ENCODE measurements at places on chromosomes 16 and 17. TPM values are rescaled to one million over a fixed set of nuclear protein-coding genes. Genes with fewer than 3 reads are reported as not detected.
A peak's percentile ranks its signal among the peaks of the same experiment; 100 is the strongest.

Gene USH1G
- not detected for total RNA-seq

Gene NPTX1
- total RNA-seq = 0.20 TPM

Gene KRTAP4-9
- total RNA-seq = not detected

Gene GLIS2
- not detected for total RNA-seq

Gene SHISA9
- total RNA-seq = 0.02 TPM

Gene CCL23
- total RNA-seq = not detected

Gene SOST
- not detected for total RNA-seq

GRCh38 chr16:23504076-23504452 lies 6.2 kb downstream of the GGA2 start:
- no peak for DNase-seq

DNA sequence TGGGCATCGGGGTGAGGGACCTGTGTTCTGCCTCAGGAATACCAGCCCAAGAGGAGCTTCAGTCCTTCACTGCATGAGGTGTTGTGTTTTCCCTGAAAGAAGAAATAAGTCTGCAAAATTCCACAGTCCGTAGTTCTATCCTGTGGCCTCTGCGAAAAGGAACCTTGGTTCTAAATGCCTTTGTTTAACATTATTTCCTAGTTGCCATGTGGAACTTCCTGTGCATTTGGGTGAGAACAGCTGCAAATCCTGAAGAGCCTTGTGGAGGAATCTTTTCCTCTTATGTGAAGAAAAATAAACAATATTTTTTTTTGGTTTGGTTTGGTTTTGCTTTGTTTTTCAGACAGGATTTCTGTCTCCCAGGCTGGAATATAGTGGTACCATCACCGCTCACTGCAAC lies 9.8 kb downstream of the PSKH1 start:
- no peak for DNase-seq

DNA sequence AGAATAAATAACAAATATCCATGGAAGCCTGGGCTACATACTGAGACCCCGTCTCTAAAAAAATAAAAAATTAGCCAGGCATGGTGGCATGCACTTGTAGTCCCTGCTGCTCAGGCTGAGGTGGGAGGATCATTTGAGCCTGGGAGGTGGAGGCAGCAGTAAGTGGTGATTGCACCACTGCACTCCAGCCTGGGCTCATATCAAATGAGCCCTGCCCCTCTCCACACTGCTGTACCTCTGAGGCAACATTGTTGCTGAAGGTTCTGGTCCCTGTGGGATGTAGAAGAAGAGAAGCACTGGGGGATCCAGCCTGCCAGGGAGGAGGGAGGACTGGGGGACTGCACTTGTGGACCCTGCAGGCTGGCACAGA lies 11.4 kb upstream of the ARHGAP23 start:
- no peak for DNase-seq

GRCh38 chr17:5785867-5786509 lies 201.7 kb upstream of the NLRP1 start:
- DNase-seq = no peak

DNA sequence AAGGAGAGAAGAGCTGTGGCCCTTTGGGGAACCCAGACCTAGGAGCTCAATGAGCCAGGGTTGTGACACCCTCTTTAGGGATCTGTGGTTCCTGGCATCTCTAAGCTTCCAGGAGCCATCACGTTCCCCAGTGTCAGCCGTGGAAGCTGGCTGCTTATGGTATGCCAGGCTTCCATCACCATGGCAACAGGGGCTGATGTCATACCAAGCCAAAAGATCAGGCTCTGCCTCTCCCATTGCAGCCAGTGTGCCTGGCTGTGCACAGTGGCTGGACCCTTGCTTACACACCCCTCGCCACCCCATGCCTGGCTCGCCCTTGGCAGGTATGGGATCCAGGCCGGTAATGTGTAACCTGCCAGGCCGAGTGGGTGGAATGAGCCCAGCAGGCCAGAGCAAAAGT lies 91.1 kb downstream of the SSH2 start:
- no peak for DNase-seq

DNA sequence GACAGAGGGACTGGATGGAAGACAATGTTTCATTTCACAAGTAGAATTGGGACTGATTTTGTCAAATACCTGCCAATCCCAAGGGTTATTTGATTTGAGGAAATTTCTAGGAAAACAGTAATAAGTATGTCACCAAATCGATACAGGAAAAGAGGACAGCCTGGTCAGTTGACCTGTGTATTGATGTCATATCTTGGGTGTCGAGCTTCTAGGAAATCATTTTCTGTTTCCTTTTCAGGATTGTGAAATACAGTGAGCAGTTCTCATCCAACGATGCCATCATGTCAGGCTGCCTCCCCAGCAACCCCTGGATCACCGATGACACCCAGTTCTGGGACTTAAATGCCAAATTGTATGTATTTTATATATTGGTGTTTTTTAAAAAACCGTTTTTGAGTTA lies 56.1 kb downstream of the RGS9 start:
- DNase-seq = no peak

DNA sequence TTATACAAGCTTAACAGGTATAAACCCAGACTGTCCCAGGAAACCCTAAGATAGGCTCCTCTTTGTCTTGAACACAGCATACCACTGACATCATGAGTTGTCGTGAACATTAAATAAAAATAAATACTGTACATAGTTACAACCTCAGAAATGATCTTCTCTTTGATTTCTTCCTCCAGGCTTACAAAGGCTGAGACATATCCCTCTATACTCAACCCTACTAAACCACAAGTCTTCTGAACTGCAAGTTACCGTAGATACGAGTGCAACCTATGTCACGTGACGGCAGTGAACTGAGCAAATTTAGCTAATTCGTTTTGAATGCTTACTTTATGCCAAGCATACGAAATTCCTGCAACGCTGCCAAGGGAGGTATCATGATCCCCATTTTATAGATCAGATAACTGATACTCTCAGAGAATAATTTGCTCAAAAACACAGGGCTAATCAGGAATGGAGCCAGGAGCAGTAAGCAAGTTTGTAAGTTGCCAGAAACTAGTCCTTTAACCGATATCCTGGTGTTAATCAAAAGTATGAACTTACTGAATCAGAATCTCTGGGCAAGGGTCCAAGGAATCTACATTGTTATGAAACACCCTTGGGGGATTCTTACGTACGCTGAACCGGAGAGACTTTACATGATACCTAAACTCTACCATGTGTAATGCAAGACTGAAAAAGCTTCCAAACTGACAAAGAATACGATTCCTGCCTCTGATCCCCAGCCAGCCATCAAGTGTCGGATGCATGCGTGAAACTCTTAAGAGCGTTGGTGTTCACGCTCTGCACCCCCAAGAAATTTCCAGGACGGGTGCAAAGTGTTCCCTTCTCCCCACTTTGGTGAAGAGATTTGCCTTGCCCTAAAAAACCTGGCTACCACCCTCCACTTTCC lies 106.2 kb downstream of the XYLT1 start:
- no peak for DNase-seq

DNA sequence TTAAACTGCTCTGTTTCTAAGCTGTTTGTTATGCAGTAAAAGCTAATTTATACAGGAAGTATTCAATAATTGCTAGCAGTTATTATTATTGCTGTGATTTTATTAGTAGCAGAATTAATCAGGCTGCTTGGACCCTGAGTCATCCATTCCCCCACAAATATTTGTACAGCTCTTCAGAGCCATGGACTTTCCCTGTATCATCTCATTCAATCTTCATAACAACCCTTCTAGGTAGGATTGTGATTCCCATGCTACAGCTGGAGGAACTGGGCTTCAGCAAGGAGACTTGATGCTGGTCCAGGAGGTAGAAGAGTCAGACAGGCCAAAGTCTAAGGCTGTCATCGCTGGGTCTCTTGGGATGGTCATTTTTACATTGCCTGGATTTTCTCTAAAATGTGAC lies 208.3 kb downstream of the C16orf95 start:
- DNase-seq = no peak

DNA sequence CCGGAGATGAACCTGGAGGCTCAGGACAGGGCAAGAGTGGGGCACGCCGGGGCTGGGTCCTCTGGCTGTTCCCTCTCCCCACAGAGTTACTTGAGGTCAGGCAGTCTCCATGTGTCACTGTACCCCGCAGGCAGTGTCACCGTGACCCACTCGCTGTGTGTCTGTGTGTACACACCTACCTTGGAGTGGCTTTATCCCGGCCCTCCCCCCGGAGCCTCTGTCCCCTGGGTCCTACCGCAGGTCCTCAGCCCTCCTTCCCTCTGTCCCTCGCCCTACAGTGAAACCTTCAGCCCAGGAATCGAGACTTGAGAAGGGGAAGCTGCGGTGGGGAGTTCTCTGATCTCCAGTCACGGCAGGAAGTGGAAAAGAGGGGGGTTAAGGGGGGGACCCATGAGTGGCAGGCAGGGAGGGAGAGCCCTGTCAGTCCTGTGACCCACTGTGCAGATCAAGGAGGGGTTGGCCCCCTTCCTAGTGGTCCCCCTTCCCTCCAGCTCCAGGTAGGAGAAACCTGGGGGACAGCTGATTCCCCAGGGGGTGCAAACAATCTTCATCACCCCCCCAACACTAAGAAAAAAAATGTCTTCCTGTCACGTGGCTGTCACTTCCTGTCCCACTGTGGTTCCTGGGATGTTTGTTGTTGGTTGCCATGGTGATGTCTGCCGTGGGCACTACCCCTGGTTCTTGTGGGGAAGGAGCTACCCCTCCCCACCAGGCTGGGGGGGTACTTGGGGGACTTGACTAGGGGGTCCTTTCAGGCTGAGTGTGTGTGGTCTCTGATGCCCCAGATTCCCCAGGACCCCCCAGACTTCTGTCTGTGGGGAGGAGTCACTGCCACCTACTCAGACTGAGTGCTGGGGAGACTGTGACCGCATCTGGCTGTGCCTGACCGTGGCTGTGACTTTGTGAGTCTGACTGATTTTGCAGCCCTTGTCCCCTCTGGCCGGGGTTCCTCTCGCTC lies 13.7 kb downstream of the RARA start:
- DNase-seq = peak; percentile 83

- DNase-seq = no peak
Measured at GRCh38 chr16:27270349-27270748, 1.8 kb upstream of the NSMCE1 start.

- DNase-seq = no peak
Measured at GRCh38 chr17:32152130-32152529, 9.8 kb downstream of the RHOT1 start.

- no peak for DNase-seq
Measured at GRCh38 chr16:9950658-9951057, 231.6 kb downstream of the GRIN2A start.

DNA sequence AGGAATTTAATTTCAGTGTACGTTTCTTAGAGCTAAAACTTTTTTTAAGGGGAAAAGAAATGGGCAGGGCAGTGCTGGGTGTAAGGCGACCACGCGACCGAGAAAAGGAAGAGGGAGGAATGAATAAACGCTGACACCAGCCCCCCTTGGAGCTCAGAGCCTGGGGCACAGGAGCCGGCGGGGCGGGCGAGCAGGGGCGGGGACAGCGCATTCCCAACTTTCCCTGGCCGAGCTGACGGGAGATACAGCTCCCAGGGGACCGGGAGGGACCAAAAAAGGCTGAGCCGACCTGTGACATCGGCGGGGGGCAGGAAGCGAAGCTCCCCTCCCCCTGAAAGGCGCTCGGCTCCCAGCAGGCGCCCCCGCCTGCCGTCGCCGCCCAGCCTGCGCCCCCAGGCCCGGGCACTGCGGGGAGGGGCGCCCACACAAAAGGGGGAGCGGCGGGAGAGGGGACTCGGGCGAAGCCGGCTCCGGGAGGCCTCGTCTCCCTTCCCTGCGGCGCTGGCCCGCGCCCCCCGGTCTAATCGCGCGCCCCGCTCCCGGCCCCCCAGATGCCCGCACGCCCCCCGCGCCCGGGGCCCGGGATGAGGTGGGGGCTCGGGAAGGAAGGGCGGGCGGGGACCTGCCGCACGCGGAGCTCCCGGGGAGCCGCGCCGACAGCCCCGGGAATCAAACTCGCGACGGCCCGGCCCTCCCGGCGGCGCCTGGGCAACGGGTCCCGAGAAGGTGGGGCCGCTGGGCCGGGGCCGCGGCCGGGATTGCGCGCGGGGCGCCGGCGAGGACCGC lies 622 bp downstream of the CUEDC1 start:
- DNase-seq = peak; percentile 24

GRCh38 chr16:2927010-2927646 lies 15.4 kb downstream of the FLYWCH1 start:
- DNase-seq = peak; percentile 67
